ENCODE measurements at places on chromosomes 5 and 9.

DNA sequence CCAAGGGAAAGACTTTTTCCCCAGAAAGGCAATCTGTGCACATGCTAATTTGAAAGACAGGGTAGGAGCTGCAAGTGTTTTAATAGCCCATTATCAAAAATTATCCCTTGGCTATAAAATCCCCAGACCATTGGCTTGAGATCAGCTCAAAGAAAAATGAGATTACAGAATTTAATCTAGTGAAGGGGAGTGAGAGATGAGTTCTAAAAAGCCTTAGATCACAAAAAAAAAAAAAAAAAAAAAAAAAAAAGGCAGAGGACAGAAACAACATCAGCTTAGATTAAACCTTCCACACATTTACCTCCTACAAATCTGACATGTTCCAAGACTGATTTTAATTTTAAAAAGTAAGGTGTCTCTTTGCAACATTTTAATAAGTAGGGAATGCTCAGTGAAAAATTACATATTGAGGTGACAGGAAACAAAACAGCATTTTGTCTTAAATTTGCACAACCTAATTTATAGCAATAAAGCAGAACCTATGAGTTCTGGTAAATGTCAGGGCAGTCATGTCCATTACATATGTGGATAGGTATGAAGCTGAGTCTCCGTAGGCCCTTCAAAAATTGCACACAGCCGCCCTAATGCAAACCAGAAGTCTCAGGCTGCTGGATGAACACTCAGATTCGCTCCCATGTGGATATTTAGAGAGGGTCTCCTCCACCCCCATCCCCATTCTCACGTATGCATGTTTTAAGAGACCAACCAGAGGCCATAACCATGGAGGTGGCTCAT lies 43.4 kb downstream of the NFIB start:
- no peak for DNase-seq

- DNase-seq: peak; percentile 8
These were observed 184.9 kb downstream of the SNX18 start for GRCh38 chr5:54702470-54702869.

GRCh38 chr5:95725071-95725820 lies 5.9 kb upstream of the RHOBTB3 start:
- DNase-seq: no peak

DNA sequence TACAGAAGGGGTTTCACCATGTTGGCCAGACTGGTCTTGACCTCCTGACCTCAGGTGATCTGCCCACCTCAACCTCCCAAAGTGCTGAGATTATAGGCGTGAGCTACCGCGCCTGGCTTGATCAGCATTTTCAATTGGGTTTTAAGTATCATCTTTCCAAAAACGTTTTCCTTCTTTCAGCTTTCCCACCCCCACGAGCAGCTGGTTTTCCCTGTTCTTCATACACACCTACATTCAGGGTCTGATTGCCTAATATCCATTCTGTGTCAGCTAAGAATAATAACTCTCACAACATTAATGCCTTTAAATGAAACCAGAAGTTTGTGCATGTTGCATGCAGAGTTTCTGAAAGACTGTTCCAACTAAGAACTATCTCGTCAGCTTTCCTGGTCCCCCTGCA lies 38.3 kb downstream of the RFK start:
- DNase-seq: no peak

GRCh38 chr5:525916-526315 lies 1.7 kb upstream of the SLC9A3 start:
- DNase-seq: no peak

DNA sequence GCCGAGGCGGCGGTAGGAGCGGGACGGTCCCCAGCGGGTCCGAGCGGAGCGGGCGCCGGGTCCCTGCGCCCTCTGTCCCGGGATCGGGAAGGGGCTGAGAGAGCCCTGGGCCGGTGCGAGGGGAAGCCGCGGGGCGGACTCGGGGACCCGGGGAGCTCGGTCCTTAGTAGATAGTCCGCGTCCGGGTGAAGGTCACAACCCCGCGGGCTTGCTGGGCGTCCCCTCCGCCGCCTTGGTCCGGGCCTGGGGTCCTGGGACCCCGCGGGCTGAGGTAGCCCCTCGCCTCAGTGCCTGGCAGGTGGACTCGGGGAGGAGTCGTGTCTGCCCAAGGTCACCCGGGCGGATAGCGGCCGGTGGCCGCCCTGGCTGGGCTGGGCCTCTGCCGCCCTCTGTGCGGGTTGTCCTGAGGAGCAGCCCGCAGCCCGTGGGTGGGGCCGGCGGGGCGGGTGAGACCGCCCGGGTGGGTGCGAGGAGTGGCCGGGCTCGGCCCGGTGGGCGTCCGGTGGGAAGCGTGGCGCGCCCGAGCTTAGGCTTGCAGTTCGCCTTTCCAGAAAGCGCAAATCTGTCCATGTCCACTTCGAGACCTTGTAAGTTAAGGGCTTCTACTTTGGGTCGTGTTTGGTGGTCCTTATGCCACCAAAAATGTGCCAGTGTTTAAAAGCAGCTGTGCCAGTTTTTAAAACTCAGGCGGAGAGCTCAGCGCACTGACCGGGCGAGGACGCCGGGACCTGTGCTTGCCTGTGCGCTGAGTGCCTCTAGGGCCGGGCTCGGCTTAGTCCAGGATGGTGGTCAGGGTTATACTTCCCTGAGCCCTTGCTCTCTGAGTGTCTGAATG lies 554 bp downstream of the SDHA start:
- peak; percentile 15 for DNase-seq

DNA sequence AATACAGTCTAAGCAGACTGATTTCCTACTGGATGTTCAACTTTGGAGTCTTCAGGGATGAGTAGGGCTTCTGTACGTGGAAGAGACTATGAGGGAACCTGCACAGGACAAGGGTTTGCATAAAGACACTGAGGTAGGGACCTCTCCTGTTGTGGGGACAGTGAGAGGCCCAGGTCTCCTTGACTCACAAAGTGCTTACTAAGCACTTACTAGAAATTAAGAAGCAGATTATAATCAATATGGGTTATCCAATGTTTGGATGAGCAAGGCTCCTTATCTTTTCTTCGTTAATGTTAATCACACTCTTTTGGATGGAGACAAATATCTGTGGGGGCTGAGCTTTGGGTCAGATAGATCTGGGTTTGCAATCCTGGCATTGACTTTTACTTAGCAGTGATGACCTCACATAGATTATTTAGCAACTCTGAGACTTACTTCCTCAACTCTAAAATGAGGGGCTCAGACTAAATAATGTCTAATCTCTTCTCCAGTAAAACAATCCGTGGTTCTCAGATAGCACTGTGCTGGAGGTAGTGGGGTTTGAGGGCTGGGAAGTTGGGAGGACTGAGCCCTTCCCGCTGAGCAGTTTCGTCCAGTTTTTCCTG lies 45.9 kb downstream of the PDCD1LG2 start:
- no peak for DNase-seq

GRCh38 chr5:57774439-57774838 lies 291.8 kb upstream of the ACTBL2 start:
- DNase-seq: no peak

DNA sequence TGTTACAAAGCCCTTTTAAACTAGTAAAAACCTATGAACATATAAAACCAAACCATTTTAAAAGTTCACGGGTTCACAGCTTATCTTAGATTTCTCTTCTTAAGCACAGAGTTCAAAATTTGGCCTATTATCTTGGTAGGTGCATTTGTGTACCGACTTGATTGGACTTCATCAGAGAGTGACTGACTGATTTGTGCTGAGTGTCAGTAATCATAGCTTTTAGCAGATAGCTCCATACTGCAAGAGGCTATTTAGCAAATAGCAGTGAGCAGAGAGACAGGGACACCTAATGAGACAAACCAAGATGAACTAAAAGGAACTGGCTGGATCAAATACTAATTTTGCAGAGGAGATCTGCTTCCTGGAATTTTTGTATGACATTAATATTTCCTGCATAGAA lies 274.5 kb downstream of the PRR16 start:
- DNase-seq: no peak

- no peak for DNase-seq
These were observed 7.4 kb downstream of the SLC22A4 start for GRCh38 chr5:132301344-132302271.

GRCh38 chr5:57987552-57987951 lies 472.3 kb downstream of the PLK2 start:
- no peak for DNase-seq

DNA sequence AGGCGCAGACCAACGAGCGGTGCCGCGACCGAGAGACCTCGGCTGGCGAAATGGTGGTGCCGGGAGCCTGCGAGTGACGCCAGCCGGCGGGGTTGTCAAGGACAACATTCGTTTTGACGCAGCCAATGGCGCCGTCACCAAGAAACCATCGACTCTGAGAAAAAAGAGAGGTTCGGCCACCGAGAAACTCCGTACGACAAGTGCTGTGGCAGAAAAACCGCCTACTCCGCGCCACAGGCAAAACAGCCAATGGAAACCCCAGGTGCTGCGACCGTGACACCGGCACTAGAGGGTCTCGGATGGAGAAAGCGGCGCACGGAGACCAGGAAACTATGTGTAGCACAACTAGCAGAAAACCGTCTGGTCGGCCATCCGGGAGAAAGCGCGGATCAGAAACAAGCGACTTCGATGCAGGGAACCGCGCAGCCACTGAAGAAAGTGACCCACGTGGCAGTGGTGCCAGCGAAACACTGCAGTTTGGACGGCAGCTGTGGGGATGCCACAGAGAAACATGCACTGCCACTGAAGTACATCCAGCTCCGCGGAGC lies 88.8 kb downstream of the ANXA2R start:
- peak; percentile 91 for DNase-seq

GRCh38 chr9:121348221-121348620 lies 21.8 kb downstream of the STOM start:
- no peak for DNase-seq

DNA sequence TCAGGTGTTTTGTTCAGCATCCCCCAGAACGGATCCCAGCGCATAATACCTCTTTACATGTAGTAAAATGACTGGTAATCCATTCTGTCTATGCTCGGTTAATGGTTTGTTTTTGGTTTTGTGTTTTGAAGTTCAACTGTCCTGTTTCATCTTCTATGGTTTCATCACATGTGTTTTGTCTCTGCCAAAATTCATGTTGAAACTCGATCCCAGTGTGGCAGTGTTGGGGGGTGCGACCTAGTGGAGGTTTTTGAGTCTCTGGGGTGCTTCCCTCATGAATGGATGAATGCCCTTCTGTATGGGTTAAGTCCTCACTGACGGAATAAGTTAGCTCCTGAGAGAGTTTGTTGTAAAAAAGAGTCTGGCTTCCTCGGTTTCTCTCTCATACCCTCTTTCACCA lies 317.4 kb downstream of the KDM4C start:
- no peak for DNase-seq

GRCh38 chr9:118963674-118964073 lies 405.6 kb downstream of the BRINP1 start:
- DNase-seq: no peak

GRCh38 chr5:90169078-90169477 lies 240.5 kb downstream of the CETN3 start:
- DNase-seq: no peak

DNA sequence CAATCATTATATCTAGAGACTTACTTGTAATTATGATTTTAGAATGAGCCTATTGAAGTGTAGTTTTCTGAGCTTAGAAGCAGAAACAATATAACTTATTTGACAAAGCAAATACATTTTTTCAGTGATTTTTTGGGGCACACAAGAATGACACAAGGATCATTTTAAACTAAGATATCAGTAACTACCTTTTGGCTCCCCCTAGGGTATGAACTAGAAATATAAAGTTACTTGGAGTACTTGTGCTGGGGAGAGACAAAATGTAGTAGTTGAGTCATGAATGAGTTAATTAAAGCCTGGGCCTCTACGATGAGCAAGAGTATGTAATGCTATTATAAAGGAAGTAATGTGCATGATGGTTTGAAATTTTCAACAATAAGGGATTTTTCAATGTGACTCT lies 1244.1 kb upstream of the ACO1 start:
- DNase-seq: no peak

DNA sequence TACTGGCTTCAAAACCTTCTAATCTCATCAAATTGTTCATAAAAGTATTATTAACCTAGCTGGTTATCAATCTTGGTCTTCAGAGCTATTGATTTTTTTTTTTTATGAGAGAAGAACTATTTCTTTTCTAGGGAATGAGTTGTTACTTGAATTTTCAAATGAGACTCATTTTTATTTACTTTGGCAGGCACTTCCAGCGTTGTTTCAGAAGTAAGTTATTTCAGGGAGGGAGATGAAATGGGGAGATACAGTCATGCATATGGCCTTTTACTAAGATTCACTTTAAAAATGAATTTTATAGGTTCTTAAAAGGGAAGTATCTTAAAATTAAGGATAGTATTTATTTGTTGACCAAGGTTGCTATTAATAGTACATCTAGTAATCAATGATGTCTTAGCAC lies 129.6 kb downstream of the IZUMO3 start:
- no peak for DNase-seq

DNA sequence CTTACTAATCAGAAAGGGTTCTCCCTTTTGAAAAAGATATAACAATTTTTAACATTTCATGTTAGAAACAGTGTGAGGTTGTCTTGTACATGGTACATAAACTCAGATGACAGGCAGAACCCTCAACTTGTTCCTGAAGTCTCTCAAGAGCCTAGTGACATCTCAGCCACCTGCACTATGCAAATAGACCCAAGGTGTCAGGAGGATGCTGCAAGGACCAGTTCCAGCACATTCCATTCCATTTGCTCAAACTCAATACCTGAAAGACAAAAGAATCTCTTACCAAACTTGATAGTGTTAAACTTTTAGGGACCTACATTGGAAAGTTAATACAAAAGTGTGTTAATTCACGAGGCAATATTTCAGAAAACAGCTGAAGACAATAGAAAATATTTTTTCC lies 544.6 kb downstream of the CETN3 start:
- no peak for DNase-seq

GRCh38 chr9:108525186-108525585 lies 330.6 kb downstream of the ACTL7B start:
- no peak for DNase-seq

GRCh38 chr5:143440448-143441115 lies 37.1 kb upstream of the NR3C1 start:
- DNase-seq: no peak

DNA sequence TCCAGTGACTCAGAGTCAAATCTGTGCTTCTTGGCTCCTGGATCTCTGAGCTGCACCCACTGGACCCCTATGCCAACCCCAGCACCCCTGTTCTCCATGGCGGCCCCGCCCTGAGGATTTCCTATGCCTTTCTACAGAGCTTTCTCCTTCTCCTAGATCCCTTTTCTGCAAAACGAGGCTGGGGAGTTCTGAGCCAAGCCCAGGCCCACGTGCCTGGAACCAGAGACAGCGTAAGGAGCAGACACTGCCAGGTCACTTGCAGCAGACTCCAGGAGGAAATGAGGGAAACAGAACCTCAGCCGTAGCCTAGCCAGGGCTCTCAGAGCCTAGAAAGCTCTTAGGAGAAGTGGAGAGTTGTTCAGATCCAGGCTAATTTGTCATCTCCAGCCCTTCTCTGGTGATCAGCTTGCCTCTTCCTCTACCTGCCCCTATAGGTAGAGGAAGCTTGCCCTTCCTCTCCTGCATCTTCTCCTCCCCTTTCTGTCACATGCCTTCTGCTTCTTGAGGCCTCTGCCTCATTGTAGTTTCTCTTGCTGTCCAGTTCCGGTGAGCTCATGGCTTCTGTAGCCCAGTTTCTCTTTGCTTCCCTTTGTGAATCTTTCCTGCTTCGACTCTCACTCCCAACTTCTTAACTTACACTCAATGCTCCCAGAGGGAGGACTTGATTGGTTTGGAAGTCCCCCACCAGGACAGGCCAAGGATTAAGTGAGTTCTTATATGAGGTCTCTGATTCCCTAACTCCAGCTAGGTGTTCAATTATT lies 163.4 kb downstream of the RGS3 start:
- DNase-seq: no peak

- peak; percentile 24 for DNase-seq
These were observed 390.3 kb downstream of the PDE4D start for GRCh38 chr5:59503220-59503619.

All from common myeloid progenitor, CD34-positive (primary cell).